SK-N-MC (cell line): ENCODE measurements at places on chromosomes 12 and 14.

DNA sequence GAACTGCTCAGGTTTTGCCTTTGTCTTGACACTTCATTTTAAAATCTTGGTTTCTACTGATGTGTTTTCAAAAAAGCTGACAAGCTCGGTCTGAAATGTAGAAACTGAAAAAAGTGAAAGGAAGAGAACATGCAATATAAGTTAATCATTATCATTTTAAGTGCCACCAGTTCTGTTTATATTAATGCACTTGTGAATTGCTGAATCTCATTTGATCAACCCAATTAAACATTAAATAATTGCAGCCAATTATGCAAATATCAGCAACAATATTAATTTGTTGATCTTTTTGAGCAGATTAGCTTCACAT lies 133.8 kb downstream of the BCAT1 start:
- DNase-seq: no peak

DNA sequence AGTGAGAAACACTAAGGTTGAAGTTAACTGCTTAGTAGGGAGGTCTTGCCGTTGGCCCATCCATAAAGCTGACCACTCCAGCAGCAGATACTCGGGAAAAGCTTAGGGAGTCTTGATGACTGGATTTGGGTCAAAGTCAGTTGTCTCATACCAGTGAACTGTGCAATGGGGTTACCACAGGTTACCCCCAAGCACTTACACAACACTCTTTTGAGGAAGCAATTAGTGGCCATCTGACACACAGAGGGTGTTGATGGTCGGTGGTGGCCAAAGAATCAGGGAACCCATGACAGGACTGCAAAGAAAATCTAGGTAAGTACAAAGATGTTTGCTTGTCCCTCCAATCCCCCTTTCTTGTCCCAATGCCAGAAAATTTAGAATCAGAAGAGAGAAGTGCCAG lies 410.2 kb downstream of the APAF1 start:
- DNase-seq: no peak

GRCh38 chr14:99737956-99738667 lies 54.0 kb downstream of the CYP46A1 start:
- DNase-seq: no peak

DNA sequence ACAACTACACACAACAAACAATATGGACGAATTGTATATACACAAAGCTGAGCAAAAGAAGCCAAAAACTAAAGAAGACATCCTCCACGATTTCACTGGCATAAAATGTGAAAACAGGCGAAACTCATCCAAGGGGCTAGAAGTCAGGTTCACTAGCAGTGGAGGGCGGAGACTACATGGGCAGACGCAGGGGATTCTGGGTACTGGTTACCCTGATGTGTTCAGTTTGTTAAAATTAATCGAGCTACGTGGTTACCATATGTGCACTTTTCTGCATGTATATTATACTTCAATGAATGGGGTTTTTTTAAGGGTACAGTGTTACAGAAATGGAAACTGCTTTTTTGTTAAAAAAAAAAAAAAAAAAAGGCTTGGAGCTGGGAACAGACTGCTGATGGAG lies 12.3 kb downstream of the KDM2B start:
- DNase-seq: no peak

GRCh38 chr14:96252999-96253539 lies 2.9 kb upstream of the BDKRB1 start:
- DNase-seq: no peak

- no peak for DNase-seq
Measured at GRCh38 chr14:52365071-52365470, 51.0 kb downstream of the PTGER2 start.

GRCh38 chr12:130977743-130978095 lies 24.0 kb downstream of the ADGRD1 start:
- no peak for DNase-seq

DNA sequence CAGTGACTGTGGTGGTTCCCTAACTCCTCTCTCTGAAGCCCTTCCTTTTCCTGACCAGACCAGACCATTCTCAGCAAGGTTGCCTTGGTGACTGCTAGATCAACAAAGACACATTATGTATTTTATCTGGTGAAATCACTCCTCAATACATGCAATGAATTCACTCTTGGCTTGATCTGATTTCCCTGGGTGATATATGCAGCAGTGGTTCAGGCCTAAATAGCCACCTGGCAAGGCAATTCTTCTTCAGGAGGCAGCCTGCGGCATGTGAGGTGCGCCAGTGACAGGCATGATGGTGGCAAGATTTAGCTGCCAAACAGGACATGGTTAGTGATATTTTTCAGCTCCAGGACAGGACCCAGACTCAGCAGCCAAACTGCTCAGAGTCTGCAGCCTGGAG lies 350.3 kb upstream of the CCDC196 start:
- DNase-seq: no peak

- no peak for DNase-seq
Measured at GRCh38 chr12:52473768-52474167, at the start of gene KRT6C. Gene KRT6C (minus strand): TSS chr12:52473805. CDS start chr12:52473737, 68 bp downstream.

- no peak for DNase-seq
Measured at GRCh38 chr14:105944632-105945610, 418.5 kb downstream of the TMEM121 start.

DNA sequence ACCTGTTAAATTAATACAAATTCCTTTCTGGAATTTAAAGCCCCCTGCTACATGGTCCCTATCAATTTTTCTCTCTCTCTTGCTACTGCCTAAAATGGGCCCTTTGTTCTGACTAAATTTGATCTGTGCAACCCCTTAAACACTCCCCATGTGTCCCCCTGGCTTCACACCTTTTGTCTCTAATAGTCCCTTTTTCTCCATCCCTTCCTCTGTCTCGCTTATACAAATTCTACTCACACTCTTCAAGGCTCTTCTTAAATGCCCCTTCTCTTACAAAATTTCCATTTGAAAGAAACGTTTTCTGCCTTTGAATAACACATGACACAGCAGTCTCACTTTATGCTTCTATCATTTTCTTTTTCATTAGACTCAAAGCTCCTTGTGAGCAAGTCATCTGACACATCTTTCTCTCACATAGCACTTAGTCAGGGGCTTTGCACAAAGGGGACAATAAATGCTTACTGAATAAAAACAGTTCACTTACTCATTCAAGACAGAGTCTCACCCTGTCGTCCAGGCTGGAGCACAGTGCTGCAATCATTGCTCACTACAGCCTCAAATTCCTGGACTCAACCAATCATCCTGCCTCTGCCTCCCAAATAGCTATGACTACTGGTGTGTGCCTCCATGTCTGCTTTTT lies 41.5 kb upstream of the NR2C1 start:
- DNase-seq: no peak

GRCh38 chr14:105776924-105777323 lies 250.5 kb downstream of the TMEM121 start:
- no peak for DNase-seq
